Thymus (tissue), 14 donors: ENCODE measurements at places on chromosomes 13 and 19. TPM values are rescaled to one million over a fixed set of nuclear protein-coding genes. Genes with fewer than 3 reads are reported as not detected.

Gene TTC9B
- polyA plus RNA-seq: 0.11 TPM

Gene NLRP9
- 0.02 TPM for polyA plus RNA-seq

Gene ATP8B3
- 3.6 TPM for polyA plus RNA-seq

- no peak overlapping the region for H3K4me3 ChIP-seq
- peaks cover 6% of the 10 kb centered on the region for H3K36me3 ChIP-seq
- no peaks in the 10 kb centered on the region for H3K27me3 ChIP-seq
- no peak for DNase-seq
Measured at GRCh38 chr19:34261334-34262109, 7.2 kb downstream of the GARRE1 start.

GRCh38 chr13:96397807-96398206 is 307.9 kb downstream of the HS6ST3 start:
- H3K4me1 ChIP-seq: no peaks in the 10 kb centered on the region
- DNase-seq: no peak
- no peak overlapping the region for H3K27ac ChIP-seq
- H3K4me3 ChIP-seq: no peak overlapping the region

- no peaks in the 10 kb centered on the region for H3K4me1 ChIP-seq
- no peaks in the 10 kb centered on the region for H3K27me3 ChIP-seq
- DNase-seq: no peak
- no peaks in the 10 kb centered on the region for H3K36me3 ChIP-seq
- H3K4me3 ChIP-seq: no peak overlapping the region
Measured at GRCh38 chr19:21789466-21790085, 22.2 kb upstream of the ZNF100 start.

GRCh38 chr13:47004027-47004426 is 107.2 kb upstream of the HTR2A start:
- no peak for DNase-seq
- no peak overlapping the region for H3K4me3 ChIP-seq
- H3K36me3 ChIP-seq: no peaks in the 10 kb centered on the region
- H3K4me1 ChIP-seq: no peaks in the 10 kb centered on the region

- no peaks in the 10 kb centered on the region for H3K27me3 ChIP-seq
- no peaks in the 10 kb centered on the region for H3K4me1 ChIP-seq
- H3K27ac ChIP-seq: no peak overlapping the region
- no peaks in the 10 kb centered on the region for H3K36me3 ChIP-seq
Measured at GRCh38 chr19:3855320-3855719, 13.5 kb downstream of the ZFR2 start.
